ENCODE measurements at places on chromosomes 5 and 9. TPM values are rescaled to one million over a fixed set of nuclear protein-coding genes. Genes with fewer than 3 reads are reported as not detected.

GRCh38 chr9:136365775-136366222, 2.3 kb upstream of the DNLZ start:
- no peak overlapping the region for H3K27ac ChIP-seq
- H3K36me3 ChIP-seq = peaks cover 10% of the 10 kb centered on the region
- DNase-seq = no peak
- peaks cover 9% of the 10 kb centered on the region for H3K4me1 ChIP-seq
- H3K4me3 ChIP-seq = no peak overlapping the region

DNA sequence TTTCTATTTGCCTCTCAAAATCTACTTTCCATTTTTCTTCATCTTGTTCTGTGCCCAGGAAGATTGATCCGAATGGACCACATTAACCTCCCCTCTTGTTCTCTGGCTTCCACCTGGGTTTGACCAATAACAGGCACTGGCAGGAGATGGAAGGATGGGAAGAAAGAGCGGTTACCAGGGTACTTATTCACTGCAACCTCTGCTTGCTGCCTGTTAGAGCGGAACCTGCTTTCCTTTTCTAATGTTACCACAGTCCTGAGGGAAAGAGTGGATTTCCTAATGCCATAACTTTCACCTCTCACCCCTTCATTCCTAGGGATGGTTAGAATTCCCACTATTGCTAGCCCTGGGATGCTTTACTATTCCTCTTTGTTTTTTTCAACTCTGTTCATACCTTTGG, 262.1 kb downstream of the RFX3 start:
- H3K4me1 ChIP-seq = no peaks in the 10 kb centered on the region
- H3K27ac ChIP-seq = no peak overlapping the region
- no peaks in the 10 kb centered on the region for H3K27me3 ChIP-seq

DNA sequence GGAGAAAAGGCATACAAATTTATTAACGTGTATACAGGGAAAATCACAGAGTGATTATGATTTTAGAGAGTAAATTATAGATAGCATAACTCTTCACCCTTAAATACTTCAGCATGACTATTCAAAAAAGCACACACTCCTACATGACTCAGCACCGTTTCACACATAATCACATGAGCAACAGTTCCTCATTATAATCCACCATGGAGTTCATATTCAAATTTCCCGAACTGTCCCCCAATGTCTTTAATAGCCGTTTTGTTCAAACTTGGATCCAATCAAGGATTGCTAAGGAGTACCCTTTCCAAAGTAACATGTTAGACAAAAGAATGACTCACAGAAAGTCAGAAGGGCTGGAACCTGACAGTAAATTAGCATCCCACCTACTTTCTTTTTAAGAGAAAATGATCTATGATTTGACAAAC, 32.1 kb downstream of the RAPGEF1 start:
- H3K27me3 ChIP-seq = no peaks in the 10 kb centered on the region
- peaks cover 99% of the 10 kb centered on the region for H3K4me1 ChIP-seq
- H3K4me3 ChIP-seq = peak overlapping the region; percentile 60
- peaks cover 28% of the 10 kb centered on the region for H3K36me3 ChIP-seq
- H3K27ac ChIP-seq = peak overlapping the region; percentile 85

GRCh38 chr9:97577051-97577450, 56.1 kb downstream of the TSTD2 start:
- DNase-seq = no peak
- H3K4me3 ChIP-seq = no peak overlapping the region
- H3K27ac ChIP-seq = no peak overlapping the region
- no peaks in the 10 kb centered on the region for H3K27me3 ChIP-seq

HAPLN1 gene
- not detected for total RNA-seq

PCDHA13 gene
- total RNA-seq = not detected

PCDHGA11 gene
- total RNA-seq = 1.1 TPM
